ENCODE measurements at places on chromosomes 6 and 20.

GRCh38 chr20:25005220-25005619 is 12.7 kb upstream of the APMAP start:
- no peak for DNase-seq

- DNase-seq = peak; percentile 23
Observed at GRCh38 chr6:25963426-25964123, 973 bp downstream of the TRIM38 start.

- DNase-seq = no peak
Observed at GRCh38 chr6:1504465-1504864, 105.2 kb upstream of the FOXC1 start.

DNA sequence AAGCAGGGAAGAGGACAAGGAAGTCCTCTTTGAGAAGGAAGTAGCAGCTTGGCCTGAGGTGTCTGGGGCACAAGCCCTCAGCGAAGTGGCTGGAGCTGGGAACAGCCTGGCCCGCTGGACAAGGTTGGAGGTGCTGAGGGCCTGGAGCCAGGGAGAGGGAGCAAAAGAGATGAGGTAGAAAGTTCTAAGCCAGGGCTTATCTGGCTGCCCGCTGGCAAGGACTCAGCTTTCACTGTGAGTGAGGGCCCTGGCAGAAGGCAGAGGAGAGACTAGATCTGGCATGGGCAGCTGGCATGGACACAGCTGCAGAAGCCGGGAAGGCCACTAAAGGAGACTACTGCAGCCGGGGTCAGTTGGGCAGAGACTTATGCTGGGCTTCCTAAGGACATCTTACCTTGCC is 21.8 kb upstream of the PCMTD2 start:
- DNase-seq = no peak

- DNase-seq = no peak
Observed at GRCh38 chr6:390914-391558, 516 bp upstream of the IRF4 start.

- DNase-seq = no peak
Observed at GRCh38 chr6:106748547-106749207, 119.3 kb downstream of the QRSL1 start.

GRCh38 chr6:139597087-139597763 is 222.8 kb upstream of the CITED2 start:
- DNase-seq = no peak

- no peak for DNase-seq
Observed at GRCh38 chr6:127423921-127424320, 35.3 kb downstream of the KIAA0408 start.

- no peak for DNase-seq
Observed at GRCh38 chr6:3455569-3456394, 1.1 kb downstream of the SLC22A23 start.

DNA sequence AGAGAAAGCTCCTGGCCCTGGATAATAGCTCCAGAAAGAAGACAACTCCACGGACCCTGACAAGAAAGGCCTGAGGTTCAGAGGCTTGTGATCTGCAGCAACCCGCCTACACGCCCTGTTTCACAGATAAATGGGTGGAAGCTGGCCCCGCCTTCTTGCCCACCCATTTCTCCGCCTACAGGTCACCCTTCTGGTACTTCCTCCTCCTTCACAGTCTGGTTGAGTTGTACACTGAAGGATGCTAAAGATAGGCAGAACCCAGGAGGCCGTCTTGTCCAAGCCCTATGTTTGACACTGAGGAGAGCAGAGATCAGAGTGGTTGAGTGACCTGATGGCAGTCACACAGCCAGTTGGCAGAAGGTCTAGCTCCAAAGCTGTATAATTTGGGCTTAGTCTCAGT is 34.2 kb upstream of the MDGA1 start:
- no peak for DNase-seq

- DNase-seq = no peak
Observed at GRCh38 chr6:3444276-3445088, 12.4 kb downstream of the SLC22A23 start.

DNA sequence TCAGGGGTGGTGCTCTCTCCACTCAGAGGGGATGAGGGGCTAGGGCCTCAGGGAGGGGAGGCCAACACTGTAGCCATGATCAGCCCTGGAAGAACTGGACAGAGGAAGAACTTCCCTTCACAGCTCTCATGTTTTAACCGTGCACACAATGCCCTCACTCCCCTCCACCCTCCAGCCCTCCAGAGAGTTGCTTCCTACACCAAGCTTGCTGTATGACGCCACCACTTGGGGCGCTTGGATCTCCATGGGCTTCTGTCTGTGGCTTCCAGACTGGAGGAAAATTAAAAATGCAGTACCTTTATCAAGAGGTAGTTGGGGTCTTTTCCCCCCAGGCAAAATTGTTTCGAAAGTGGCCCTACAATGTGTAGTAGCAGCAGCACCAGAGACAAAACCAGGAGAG is 48.4 kb downstream of the ARHGAP40 start:
- no peak for DNase-seq

- peak; percentile 25 for DNase-seq
Observed at GRCh38 chr6:139776041-139776440, 401.6 kb upstream of the CITED2 start.

GRCh38 chr20:16740365-16741072 is 7.6 kb upstream of the OTOR start:
- DNase-seq = no peak

GRCh38 chr6:44926556-44926955 is 401.6 kb upstream of the RUNX2 start:
- DNase-seq = peak; percentile 44

GRCh38 chr6:154471609-154472362 is 38.7 kb downstream of the CNKSR3 start:
- DNase-seq = peak; percentile 96

- no peak for DNase-seq
Observed at GRCh38 chr20:19495905-19496703, 262.0 kb upstream of the RIN2 start.

- peak; percentile 22 for DNase-seq
Observed at GRCh38 chr6:156280065-156280464, 497.1 kb upstream of the ARID1B start.

- no peak for DNase-seq
Observed at GRCh38 chr6:21665392-21666200, 72.0 kb downstream of the SOX4 start.

DNA sequence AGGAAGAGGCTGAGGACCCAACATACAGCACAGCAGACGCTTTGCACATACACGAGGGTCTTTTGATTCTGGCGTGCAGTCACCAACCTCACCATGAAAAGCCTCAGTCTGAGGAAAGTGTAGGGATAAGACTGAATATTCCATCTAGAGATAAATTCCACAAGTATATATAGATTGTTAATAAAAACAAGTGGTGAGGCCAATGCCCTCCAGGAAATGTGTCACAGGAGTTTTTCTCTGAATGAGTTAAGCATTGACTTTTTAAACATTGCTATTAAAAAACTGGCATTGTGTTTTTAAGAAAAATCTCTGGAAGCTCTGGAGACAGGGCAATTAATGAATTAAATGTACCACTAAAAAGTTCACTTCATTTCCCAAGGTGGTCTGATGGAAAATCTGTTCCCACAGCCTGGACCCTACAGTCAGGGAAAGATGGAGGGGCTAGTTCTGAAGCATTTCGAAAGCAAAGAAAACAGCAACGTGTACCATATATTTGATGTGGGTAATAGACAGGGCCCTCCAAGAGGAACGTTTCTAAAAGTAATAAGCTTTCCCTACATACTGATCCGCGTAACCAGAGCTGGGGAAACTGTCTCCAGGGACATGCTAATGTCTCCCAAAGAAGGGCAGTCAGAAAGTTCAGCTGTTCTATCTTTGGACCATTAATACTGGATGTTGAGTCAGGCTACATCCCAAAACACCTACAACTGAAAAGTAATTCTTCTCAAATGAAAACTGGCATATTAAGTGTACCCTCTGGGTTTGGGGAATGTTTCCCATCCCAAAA is 301.1 kb downstream of the FOXC1 start:
- no peak for DNase-seq

GRCh38 chr6:141244366-141244765 is 888.4 kb upstream of the GJE1 start:
- no peak for DNase-seq

GRCh38 chr6:126170978-126171382 is 168.9 kb upstream of the CENPW start:
- no peak for DNase-seq

DNA sequence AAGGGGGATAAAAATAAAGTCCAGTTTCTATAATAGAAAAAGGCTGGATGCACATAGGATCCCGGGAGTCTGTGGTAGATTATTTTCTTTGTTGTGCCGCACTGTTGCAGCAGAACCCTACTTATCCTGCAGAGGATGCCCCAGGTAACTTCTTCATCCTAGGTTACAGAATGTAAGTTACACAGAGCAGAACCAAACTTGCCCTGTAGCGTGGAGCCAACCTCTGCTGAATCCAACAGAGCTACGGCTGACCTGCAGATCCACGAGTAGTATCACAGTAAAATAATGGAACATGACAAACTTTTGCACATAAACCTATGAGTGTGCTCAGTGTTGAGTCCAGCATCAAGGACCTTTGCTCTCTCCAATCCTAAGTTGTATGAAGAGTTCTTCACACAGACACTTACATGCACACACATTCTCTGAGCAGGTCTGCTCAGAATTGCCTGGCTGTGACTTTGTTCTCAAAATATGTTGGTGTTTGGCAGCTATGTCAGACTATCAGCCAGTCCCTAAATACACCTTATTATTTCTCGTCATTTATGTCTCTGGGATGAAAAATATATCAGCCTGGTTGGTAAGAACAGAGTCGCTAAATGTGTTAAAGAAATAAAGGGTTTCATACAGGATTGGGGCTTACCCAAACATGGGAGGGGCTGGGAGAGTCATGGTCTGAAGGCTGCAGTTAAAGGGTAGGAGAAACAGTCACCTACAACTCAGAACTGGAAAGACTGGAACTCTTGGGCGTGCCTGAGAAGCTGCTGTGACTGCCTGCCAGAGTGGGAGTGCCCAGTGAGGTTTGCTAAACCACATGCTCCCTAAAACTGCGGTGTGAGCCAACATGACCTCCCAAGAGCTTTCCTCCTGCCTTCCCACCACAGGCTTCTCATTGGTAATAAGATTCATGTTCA is 165.1 kb upstream of the SLC24A3 start:
- no peak for DNase-seq

DNA sequence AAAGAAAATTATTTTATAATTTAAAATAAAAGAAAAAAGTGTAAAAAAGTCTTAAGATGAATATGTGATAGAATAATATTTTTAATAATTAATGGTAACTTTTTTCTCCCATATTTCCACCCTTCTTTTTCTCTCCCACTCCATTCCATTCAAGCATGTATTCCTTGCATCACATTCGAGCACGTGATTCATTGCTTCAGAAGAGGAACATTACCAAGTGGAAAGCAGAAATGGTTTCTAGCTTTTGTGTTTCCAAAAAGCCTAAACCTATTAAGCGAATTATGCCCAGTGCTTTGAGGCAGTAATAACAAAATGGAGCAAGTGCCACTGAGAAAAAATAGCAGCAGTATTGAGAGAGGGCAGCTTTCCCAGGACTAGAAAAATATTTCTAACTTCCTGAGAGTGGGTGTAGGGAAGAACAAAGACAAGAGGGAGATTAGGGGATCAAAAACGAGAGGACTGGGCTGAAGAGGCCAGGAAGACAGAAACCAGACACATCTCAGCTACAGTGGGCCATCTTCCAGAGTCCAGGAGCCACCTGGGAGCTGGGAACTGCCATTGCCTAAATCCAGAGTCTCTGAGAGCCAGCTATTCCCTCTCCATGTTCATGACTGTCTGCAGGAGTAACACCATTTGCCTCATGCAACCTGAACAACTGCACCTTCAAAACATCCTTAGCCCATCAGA is 15.0 kb upstream of the AKIRIN2 start:
- no peak for DNase-seq

GRCh38 chr20:50792708-50793574 is 1.9 kb upstream of the BCAS4 start:
- DNase-seq = no peak

GRCh38 chr6:129776542-129777330 is 66.8 kb upstream of the ARHGAP18 start:
- no peak for DNase-seq

GRCh38 chr6:156347246-156347645 is 429.9 kb upstream of the ARID1B start:
- no peak for DNase-seq

- DNase-seq = no peak
Observed at GRCh38 chr6:147712841-147713240, 204.4 kb downstream of the SAMD5 start.

DNA sequence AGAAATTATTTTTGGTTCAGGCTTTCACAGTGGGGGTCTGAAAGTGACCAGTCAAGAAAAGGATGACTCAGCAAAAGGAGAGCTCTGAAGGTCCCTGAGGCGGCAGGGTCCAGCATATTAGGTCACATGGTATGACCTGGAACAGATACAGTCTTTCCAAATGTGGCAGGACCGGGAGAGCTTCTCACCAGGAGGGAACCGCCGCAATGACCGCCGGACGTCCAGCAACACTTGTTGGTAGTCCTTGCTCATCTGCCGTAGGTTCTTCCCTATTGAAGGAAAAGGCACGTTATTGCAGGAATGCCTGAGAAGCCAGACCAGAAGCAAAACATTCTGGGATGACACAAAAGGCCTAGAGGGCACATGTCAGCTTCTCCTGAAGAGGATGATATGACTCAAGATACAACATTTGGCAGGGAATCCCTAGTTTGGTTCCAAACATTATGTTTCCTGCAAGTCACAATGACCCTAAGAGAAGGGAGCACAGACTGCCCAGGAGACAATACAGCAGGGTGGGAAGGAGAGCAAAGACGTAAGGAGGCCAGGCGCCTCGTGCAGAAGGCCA is 17.4 kb downstream of the TBC1D20 start:
- no peak for DNase-seq

- no peak for DNase-seq
Observed at GRCh38 chr6:7489376-7489775, 52.1 kb upstream of the DSP start.

DNA sequence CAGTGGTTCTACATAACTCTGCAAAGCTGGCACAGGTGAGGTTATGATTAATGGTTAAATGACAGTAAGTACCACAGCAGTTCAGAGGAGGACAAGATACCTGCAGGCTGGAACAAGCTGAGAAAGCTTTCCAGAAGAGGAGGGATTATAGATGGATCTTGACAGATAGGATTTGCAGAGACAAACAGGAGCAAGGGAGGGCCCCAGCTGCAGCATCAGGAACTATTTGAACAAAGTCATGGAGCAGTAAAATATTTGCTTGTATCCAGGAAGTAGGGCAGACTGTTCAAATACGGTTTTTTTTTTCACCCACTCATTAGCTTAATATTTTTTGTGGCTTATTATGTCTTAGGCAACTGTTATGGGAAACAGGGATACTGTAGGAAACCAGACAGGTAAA is 144.4 kb upstream of the MAN1A1 start:
- DNase-seq = peak; percentile 83

- no peak for DNase-seq
Observed at GRCh38 chr20:11714886-11715285, 202.8 kb upstream of the BTBD3 start.

DNA sequence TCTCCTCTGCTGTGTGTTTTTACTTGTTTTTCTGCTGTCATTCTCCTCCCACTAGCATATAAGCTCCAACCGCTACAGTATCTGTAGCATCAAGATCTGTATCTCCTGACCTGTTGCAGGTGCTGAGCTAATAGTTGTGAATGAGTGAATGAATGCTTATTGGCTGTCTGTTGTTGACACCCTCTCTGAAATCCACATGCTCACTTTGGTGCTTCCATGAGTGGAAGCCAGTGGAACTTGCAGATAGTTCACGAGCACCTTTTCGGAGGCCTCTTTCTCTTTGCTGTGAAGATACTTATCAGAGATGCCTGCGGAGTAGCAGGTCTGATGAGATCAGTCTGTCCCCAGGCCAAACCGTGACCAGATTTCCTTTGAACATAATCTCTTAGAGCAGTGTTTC is 117.3 kb downstream of the EYA2 start:
- DNase-seq = no peak
